ENCODE measurements at places on chromosomes 3 and 15. TPM values are rescaled to one million over a fixed set of nuclear protein-coding genes. Genes with fewer than 3 reads are reported as not detected.

The CLCN2 gene
- total RNA-seq, result 0.62 TPM

The DNAH12 gene
- not detected for total RNA-seq

The FOXL2NB gene
- not detected for total RNA-seq

The TLR9 gene
- total RNA-seq, result 0.07 TPM

The ZNF774 gene
- 17.1 TPM for total RNA-seq

Data from gastrocnemius medialis (tissue), 4 donors.